ENCODE measurements at places on chromosomes 11 and 22.

- DNase-seq: no peak
Measured at GRCh38 chr22:40202225-40202944, 24.7 kb downstream of the TNRC6B start.

DNA sequence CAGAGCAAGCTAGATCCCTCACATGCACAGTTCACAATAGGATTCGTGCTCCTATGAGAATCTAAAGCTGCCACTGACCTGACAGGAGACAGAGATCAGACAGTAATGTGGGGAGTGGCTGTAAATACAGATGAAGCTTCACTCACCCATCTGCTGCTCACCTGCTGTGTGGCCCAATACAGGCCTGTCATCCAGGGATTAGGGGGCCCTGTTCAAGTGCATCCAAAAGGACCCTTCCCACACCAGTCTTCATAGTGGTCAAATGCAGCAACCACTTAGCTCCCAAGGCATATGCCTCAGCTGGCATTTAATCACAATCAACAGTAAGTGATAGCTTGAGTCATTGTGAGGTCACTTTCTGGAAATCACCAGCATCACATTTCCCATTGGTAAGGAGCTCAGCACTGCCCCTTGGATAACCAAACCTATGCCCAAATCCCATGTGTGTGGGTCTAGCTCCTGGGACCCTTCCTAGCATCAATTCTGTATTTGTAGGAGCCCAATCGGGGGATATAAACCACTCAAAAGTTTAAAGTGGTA, 65.6 kb downstream of the OR4C45 start:
- no peak for DNase-seq

GRCh38 chr22:45134313-45134712, 29.4 kb upstream of the NUP50 start:
- DNase-seq: no peak

DNA sequence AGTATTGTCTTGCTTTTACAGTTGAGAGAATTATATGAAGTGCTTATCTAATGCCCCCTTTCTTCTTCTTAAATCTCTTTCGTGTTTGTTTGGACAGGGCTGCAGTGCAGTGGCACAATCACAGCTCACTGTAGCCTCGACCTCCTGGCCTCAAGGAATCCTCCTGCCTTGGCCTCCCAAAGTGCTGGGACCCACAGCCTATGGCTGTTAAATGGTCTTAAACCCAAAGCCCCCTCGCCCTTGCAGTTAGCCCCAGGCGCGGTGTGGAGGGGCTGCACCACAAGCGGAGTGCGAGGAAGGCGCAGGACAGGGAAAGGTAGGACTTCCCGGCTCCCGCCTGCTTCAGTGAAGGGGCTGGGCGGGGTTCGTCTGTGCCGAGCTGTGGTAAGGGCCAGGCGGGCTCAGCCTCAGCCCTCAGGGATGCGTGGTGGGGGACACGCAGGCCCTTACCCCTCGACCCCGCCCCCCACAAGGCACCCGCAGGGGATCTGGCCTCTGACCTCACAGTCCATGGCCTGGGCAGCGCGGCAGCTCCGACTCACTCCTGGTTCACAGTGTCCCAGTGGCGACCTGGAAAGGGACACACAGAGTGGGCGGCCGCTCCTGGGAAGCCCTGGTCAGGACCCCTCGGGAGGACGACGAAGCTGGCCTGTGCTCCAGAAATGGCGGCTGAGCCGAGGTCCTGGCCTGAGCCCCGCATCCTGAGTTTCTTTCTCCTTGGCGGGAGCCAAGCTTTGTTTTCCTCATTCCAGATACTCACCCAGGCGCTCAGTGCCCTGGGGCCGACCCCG, 24.5 kb downstream of the BID start:
- no peak for DNase-seq

DNA sequence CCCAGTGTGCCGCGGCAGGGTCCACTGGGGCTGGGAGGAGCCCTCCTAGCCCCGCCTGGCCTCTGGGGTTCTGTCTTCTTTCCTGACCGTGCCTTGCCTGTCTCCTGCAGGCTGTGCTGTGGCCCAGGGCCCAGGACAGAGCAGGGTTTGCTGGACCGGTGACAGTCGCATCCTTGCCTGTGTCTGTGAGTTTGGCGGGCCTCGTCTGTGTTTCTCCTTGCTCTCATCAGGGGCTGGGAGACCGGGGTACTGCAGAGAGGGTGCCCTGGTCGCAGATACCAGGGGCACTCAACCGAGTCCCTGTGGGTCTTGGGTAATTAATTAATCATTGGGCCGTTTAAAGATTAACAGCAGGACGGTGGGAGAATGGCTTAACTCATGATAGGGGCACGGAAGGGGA, 29.9 kb downstream of the RPL3 start:
- no peak for DNase-seq

DNA sequence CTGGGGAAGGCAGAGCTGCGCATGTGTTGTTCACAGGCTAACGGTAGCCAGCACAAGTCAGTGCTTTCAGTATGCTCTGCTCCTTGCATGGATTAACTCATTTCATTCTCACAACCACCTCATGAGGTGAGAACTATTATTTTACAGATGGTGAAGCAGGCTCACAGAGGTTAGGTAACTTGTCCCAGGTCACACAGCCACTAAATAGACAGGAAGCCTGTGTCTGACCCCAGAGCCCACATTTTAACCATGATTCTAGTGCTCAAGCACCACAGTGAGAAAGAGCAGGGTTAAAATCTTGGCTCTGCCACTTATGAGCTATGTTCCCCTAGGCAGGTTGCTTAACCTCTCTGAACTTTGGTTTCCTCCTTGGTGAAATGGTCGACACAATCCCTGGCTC, 6.2 kb upstream of the SNX15 start:
- no peak for DNase-seq

- no peak for DNase-seq
Measured at GRCh38 chr22:32103658-32104315, 55.3 kb downstream of the C22orf42 start.

GRCh38 chr11:121487191-121487590, 34.4 kb upstream of the SORL1-AS1 start:
- no peak for DNase-seq

DNA sequence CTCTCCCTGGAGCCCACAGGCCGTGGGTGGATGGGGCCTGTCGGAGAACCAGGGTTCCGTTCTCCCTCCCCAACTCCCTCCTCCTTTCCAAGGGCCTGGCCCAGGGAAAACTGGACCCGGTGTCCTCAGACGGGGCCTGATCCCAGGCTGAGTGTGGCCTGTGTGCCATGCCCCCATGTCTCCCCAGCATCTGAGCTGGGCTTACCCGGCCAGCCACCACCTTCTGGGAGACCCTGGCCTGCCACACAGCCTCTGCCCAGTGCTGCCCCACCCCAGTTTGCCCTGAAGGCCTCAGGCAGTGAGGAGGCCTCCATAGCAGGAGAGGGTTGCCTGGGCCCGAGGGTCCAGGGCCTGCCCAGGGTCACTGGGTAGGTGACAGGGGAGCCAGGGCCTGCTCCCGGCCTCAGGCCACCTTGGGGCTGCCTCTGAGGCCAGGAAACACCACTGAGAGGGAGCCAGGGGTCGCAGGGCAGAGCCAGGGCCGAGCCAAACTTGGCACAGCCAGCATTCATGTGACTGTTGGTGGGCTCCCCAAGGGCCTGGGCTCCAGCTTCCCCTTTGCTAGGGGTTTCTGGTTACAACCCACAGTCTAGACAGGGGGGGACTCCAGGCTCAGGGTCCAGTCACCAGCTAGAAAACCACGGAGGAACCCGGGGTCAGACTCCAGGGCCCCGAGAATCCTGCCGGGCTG, 590 bp upstream of the IFITM10 start:
- DNase-seq: no peak

- DNase-seq: no peak
Measured at GRCh38 chr11:6979365-6979764, 40.8 kb downstream of the ZNF214 start.

DNA sequence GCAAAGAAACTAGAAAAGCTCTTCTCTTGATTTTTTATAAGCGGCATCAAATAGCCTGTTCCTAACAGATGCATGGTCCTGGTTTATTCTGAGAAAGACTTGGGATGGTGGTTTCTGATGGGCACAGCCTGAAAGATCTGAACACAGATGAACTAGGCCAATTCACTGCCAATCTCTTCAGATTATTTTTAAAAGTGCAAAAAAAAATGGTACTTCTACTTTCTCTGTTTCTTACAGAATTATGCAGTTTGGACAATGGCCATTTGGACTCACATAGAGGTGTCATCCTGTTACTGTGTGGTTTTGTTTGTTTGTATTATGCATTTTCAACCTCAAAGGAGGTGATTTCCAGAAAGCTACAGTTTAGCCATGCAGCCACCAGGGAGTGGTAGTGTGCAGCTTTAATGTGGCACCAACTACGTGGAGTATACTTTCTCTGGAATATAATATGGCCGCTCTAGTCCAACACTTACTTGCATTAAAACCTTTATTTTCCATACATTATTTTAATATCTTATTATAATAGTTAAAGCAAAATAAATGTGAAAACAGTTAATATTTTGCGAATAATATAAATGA, 469.8 kb upstream of the KIRREL3 start:
- DNase-seq: no peak

DNA sequence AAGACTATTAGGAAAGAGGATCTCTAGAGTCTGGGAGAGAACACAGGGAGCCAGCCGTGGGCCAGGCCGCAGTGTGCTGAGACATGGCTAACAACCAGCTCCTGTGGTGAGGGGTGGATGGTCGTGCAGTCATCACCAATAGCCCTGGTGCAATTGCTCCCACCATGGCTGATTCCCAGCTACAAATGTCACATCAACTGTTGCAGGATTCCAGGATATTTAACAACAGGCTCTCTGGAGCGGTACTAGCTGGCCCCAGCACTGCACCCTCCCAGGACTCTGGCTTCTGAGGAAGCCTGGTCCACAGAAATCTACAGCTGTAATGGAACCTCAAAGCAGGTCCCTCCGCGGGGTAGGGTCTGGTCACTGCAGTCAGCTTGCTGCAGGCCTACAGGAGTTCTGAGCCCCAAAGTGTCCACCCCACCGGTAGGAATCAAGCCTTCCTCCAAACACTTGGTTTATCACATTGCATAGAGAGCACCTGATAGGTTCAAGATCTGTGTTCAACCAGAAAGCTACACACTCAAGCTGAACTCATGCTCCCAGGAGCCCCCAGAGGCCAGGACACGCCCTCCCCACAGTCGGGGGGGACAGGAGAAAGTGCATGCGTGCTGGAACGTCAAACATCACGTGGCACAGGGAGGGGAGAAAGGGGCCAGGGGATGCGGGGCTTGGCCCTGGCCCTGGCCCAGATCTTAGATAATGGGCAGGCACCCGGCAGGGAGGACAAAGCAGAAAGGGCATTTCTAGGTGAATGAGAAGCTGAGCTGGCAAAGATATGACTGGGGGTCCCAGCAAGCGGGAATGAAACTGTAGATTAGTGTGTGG, 609.0 kb downstream of the TBC1D22A start:
- DNase-seq: no peak

- DNase-seq: no peak
Measured at GRCh38 chr22:45580726-45581381, 78.2 kb downstream of the FBLN1 start.

DNA sequence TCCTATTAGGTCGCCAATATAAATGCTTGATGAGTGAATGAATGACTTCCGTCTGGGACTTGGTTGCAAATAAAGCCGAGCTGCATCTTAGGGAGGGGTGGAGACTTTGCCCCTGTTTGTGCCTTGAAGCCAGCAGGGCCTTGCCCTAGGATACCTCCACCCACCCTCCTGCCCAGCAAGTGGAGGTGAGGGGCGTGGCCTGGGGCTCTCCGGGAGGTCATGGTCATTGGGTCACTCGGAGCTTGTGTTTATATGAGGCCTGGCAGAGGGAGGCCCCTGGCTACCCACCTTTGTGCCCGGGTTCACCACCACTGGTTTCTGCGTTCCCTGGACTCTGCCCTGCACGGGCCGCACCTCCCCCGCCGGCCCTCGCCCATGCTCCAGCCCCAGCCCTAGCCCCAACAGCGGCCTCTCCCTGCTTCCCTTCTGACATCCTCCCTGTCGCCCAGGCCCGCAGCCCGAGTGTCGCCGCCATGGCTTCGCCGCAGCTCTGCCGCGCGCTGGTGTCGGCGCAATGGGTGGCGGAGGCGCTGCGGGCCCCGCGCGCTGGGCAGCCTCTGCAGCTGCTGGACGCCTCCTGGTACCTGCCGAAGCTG, 4.3 kb downstream of the MPST start:
- no peak for DNase-seq

- DNase-seq: no peak
Measured at GRCh38 chr11:47188259-47188658, 2.0 kb upstream of the PACSIN3 start.

- no peak for DNase-seq
Measured at GRCh38 chr11:35145271-35145670, 6.3 kb downstream of the CD44 start.

GRCh38 chr22:47835726-47836125, 1073.3 kb downstream of the TBC1D22A start:
- DNase-seq: no peak

DNA sequence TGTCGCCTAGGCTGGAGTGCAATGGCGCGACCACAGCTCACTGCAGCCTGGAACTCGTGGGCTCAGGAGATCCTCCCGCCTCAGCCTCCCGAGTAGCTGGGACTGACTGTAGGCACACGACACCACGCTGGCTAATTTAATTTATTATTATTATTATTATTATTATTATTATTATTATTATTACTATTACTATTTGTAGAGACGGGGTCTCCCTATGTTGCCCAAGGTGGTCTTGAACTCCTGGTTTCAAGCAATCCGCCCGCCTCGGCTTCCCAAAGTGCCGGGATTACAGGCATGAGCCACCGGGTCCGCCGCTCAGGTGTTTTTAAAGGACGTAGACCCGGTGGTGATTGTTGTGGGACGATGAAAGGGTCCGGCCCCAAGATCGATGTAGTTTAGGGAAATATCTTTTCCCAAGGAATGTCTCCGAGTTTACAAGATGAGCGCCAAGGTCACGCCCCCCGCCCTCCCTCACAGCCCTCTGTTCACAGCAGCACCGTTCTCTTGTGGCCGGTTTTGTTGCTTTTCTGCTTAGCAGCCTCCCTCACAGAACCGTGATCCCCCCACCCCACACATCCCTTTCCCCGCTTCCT, 728 bp upstream of the POGLUT3 start:
- DNase-seq: no peak

- DNase-seq: no peak
Measured at GRCh38 chr22:19755145-19755710, 5.3 kb upstream of the TBX1 start.

DNA sequence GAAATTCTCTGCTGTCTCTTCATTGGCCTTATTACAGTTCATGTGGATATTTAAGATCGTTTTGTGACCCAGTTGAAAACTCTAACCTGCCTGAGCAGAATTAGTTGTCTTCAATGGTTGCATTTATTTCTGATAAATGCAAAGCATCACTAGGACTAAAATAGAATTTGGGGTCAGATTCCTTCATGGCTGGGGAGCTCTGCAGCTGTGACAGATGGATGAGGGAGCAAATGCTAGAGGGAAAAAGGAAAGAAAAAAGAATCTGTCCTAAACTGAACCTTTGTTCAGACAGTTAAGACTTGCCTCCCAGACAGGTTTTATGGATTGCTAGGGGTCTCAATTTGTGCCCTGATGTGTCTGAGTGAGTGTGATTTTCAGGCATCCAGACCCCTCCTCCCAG, 113.0 kb downstream of the SYT9 start:
- DNase-seq: no peak

DNA sequence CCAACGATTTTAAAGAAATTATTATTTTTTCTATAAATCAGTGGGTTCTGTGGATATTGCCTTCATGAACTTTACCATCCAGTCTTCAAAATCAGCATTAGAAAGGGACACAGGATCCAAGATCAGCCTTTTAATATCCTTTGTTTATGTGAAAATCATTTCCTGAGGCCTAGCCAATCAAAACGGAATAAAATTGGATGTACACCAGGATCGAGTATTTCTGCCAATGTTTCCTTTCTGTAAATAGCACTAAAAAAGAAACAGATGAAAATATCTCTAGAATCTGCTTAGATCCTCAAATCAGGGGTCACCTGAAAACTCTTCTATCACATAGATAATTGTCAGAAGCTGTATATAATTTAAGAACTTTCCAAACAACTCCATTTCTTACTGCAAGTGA, 1598.5 kb downstream of the LRRC4C start:
- DNase-seq: no peak
